ENCODE measurements at places on chromosomes 1 and 21.

DNA sequence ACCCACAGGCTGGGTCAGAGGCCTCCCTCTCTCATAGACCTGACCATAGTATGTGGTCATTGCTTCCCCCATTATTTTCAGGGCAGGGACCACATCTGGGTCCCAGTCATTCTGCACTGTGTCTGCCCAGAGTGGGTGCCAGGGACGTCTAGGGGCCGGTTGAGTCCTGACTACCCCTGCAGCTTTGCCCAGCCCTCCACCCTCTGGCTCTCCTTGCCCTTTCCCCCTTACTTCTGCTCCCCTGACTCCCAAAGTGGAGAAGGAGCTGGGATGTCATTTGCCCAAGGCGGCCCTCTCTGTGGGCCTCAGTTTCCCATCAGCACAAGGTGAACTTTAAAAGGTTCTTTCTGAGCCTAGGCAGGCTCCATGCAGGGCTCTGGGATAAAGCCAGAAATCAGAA, 4.3 kb upstream of the TTC22 start:
- no peaks in the 10 kb centered on the region for H3K36me3 ChIP-seq
- peaks cover 4% of the 10 kb centered on the region for H3K27me3 ChIP-seq
- H3K27ac ChIP-seq = no peak overlapping the region

GRCh38 chr1:116997636-116998035, 3.9 kb upstream of the CD101 start:
- no peak overlapping the region for H3K27ac ChIP-seq
- no peak overlapping the region for H3K4me3 ChIP-seq
- no peaks in the 10 kb centered on the region for H3K27me3 ChIP-seq
- H3K36me3 ChIP-seq = no peaks in the 10 kb centered on the region
- no peak for DNase-seq
- H3K4me1 ChIP-seq = no peaks in the 10 kb centered on the region

- DNase-seq = peak; percentile 65
- peaks cover 16% of the 10 kb centered on the region for H3K4me1 ChIP-seq
- H3K27me3 ChIP-seq = peaks cover 42% of the 10 kb centered on the region
- no peak overlapping the region for H3K27ac ChIP-seq
These were observed 39.7 kb downstream of the RIPK4 start for GRCh38 chr21:41726970-41727783.

GRCh38 chr1:55720261-55720660, 505.1 kb upstream of the USP24 start:
- no peaks in the 10 kb centered on the region for H3K36me3 ChIP-seq
- no peaks in the 10 kb centered on the region for H3K27me3 ChIP-seq
- no peak overlapping the region for H3K27ac ChIP-seq
- H3K4me3 ChIP-seq = no peak overlapping the region
- H3K4me1 ChIP-seq = peaks cover 25% of the 10 kb centered on the region

- H3K27ac ChIP-seq = no peak overlapping the region
- H3K4me3 ChIP-seq = no peak overlapping the region
- peaks cover 86% of the 10 kb centered on the region for H3K36me3 ChIP-seq
- no peaks in the 10 kb centered on the region for H3K4me1 ChIP-seq
- no peak for DNase-seq
These were observed 43.9 kb upstream of the PWP2 start for GRCh38 chr21:44063151-44063912.

DNA sequence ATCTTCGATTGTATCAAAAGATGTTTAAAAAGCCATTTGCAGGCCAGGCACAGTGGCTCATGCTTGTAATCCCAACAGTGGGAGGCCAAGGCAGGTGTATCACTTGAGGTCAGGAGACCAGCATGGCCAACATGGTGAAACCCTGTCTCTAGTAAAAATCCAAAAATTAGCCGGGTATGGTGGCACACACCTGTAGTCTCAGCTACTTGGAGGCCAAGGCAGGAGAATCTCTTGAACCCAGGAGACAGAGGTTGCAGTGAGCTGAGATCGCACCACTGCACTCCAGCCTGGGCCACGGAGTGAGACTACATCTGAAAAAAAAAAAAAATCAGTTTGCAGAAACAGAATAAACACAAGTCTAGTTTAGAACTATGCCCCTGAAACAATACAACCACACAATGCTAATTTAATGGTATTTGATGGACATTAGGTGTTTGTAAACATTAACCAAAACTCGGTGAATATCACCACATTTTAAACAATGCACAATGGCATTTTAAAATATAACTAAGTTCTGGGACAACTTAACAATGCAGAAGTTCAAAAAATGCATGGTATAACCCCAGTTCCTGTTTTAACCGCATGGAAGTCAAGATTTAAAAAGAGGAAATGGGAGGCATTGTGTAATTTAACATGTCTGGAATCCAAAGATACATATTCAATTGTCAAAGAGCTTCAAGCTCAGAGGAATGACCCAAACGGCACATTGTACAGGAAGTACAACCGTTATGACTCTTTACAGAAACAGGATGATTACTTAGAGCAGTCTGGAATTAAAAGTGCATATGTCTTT, 7.1 kb upstream of the PTTG1IP start:
- H3K4me1 ChIP-seq = no peaks in the 10 kb centered on the region
- peak overlapping the region; percentile 49 for H3K27ac ChIP-seq
- H3K4me3 ChIP-seq = no peak overlapping the region
- H3K27me3 ChIP-seq = no peaks in the 10 kb centered on the region

- H3K4me3 ChIP-seq = no peak overlapping the region
- no peak overlapping the region for H3K27ac ChIP-seq
- DNase-seq = no peak
- H3K36me3 ChIP-seq = no peaks in the 10 kb centered on the region
- H3K4me1 ChIP-seq = peaks cover 4% of the 10 kb centered on the region
These were observed 904.2 kb downstream of the ADGRL2 start for GRCh38 chr1:82704966-82705365.

DNA sequence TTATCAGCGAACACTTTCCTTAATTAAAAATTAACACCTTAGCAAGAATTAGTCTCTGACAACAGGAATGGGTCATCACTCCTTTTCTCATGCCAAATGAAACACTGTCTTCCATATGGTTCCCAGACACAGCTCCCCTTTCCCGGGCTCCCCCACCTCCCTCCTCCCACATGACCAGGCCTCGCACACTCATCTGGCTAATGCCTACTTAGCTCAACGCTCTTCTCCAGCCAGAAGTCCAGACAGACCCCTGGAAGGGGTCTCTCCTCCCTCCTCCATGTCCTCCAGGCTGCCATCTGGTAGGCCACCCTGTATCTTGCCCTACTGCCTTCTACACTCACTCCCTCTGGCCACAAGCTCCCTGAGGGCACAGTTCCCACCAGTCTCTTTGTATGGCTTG, 39.9 kb downstream of the KCNC4 start:
- no peaks in the 10 kb centered on the region for H3K27me3 ChIP-seq
- no peak overlapping the region for H3K4me3 ChIP-seq

DNA sequence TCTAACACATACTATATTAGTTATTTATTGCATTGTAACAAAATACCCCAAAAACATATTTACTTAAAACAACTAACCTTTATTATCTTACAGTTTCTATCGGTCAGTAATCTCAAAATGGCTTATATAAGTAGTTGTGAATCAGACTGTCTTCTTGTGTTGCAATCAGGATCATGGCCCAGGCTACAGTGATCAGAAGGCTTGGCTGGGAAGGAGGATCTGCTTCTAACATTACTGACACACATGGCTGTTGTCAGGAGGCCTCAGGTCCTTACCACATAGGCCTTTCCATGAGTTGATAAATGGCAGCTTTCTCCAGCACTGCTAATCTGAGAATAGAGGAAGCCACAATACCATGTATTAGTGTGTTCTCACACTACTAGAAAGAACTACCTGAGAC, 33.7 kb downstream of the CFH start:
- H3K4me3 ChIP-seq = no peak overlapping the region
- H3K36me3 ChIP-seq = peaks cover 19% of the 10 kb centered on the region
- no peaks in the 10 kb centered on the region for H3K4me1 ChIP-seq
- H3K27ac ChIP-seq = no peak overlapping the region
- H3K27me3 ChIP-seq = no peaks in the 10 kb centered on the region

GRCh38 chr1:6935361-6935883, 150.2 kb downstream of the CAMTA1 start:
- peak overlapping the region; percentile 16 for H3K4me3 ChIP-seq

GRCh38 chr1:192538407-192539296, 36.9 kb upstream of the RGS1 start:
- no peaks in the 10 kb centered on the region for H3K36me3 ChIP-seq
- no peak for DNase-seq
- peak overlapping the region; percentile 72 for H3K27ac ChIP-seq
- peaks cover 13% of the 10 kb centered on the region for H3K4me1 ChIP-seq
- H3K4me3 ChIP-seq = no peak overlapping the region

DNA sequence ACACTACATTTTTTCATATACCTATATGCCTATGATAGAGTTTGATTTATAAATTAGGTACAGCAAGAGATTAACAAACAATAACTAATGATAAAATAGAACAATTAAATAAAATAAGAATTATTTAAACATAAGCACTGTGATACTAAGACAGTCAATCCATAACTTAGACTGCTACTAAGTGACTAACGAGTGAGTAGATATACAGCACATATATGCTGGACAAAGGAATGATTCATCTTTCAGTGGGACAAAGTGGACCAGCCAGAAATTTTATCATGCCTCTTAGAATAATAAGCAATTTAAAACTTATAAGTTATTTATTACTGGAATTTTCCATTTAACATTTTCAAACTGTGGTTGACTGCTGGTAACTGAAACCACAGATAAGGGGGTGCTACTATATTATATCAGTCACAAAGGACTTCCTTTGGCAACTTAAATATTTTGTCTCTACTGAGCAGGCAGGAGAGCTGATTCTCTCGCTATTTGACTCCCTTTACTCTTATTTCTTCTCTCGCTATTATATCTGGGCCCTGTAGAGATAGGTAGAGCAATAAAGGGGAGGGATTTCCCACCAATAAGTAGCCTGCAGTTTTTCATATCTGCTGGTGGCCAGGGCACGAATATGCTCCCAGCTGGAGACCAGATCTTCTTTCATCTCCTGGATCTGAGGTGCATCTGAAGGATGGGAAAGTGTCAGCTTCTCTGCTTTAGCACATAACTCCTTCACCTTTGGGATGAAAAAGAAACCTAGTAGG, 10.8 kb downstream of the SPTA1 start:
- H3K36me3 ChIP-seq = no peaks in the 10 kb centered on the region
- H3K27ac ChIP-seq = no peak overlapping the region
- no peak for DNase-seq
- no peaks in the 10 kb centered on the region for H3K4me1 ChIP-seq

DNA sequence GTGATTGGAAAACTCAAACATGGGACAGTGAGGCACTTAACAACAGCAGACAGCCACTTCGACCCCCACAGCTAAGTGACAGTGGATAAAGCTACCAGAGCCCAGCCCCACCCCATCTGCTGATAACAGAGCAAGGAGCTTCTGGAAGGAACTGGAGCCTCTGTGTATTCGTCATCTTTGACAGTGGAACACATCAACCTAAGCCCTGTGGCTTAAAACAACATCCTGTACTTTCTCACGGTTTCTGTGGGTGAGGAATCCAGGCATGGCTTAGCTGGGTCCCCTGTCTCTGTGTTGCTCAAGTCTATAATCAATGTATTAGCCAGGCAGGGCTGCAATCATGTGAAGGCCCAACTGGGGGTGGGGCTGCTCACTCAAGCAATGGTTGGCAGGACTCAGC, 18.4 kb upstream of the SIPA1L2 start:
- H3K4me3 ChIP-seq = no peak overlapping the region
- no peaks in the 10 kb centered on the region for H3K36me3 ChIP-seq
- no peaks in the 10 kb centered on the region for H3K4me1 ChIP-seq
- no peaks in the 10 kb centered on the region for H3K27me3 ChIP-seq
- no peak overlapping the region for H3K27ac ChIP-seq
- DNase-seq = no peak

DNA sequence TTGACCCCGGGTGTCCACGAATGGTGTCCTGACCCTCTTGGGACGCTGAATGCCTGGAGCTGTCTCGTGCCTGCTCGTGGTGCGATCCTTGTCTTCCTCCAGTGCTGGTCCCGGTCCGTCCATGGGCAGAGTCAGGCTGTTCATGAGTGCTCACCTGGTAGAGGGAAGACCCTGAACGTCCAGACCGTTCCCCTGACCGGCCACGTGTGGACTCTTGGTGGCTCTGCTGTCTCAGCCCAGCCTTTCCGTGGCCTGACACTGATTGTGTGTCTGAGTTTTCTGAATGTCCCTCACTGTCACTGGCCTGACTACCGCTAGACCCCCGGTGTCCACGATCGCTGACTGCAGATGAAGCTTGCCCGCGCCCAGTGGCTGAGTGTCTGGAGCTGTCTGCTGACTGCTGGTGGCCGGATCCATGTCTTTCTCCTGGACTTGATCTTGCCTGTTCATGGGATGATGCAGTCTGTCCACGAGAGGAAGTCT, 11.7 kb downstream of the FLG start:
- H3K4me3 ChIP-seq = no peak overlapping the region
- no peaks in the 10 kb centered on the region for H3K27me3 ChIP-seq
- no peak for DNase-seq
- no peaks in the 10 kb centered on the region for H3K36me3 ChIP-seq
- no peaks in the 10 kb centered on the region for H3K4me1 ChIP-seq

- no peak overlapping the region for H3K27ac ChIP-seq
- no peak for DNase-seq
- H3K4me1 ChIP-seq = no peaks in the 10 kb centered on the region
These were observed 10.0 kb upstream of the AGPAT3 start for GRCh38 chr21:43854773-43855633.

- H3K36me3 ChIP-seq = no peaks in the 10 kb centered on the region
- H3K4me3 ChIP-seq = no peak overlapping the region
- no peak overlapping the region for H3K27ac ChIP-seq
- DNase-seq = no peak
- no peaks in the 10 kb centered on the region for H3K27me3 ChIP-seq
- no peaks in the 10 kb centered on the region for H3K4me1 ChIP-seq
These were observed 1351.1 kb upstream of the B3GALT2 start for GRCh38 chr1:194537521-194537920.

DNA sequence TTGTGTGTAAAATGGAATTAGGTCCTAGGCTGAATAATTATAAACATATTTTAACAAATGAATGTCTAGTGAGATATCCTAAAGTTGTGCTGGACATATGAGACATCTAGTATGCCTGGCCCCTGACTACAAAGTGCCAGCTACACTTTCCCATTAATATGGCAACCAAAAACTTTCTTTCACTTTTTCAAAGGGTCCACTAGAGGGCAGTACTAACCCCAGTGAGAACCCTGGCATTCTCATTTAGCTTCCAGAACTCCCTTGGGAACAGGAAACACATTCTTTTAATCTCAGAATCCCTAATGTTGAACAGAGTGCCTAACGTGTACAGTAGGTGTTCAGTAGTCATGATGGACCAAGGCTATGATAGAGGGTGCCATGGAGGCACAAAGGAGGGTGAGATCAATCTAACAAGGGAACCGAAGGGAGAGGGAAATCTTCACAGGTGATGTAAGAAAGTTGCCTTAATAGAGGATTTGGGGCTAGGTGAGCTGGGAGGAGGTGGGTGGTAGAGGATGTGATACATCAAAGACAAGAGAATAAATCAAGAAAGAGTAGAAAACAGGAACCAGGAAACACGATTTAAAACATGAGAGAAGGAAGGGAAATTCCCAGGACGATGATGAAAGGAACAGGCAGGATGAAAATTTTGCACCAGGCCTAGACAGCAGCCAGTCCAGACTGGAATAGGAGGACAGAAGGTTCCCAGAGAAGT, 41.6 kb downstream of the NSL1 start:
- H3K27ac ChIP-seq = no peak overlapping the region
- peaks cover 1% of the 10 kb centered on the region for H3K4me1 ChIP-seq
- H3K36me3 ChIP-seq = no peaks in the 10 kb centered on the region
- H3K4me3 ChIP-seq = no peak overlapping the region

- no peak overlapping the region for H3K4me3 ChIP-seq
- no peaks in the 10 kb centered on the region for H3K27me3 ChIP-seq
- DNase-seq = no peak
- H3K36me3 ChIP-seq = no peaks in the 10 kb centered on the region
- no peaks in the 10 kb centered on the region for H3K4me1 ChIP-seq
These were observed 27.8 kb upstream of the ZBTB21 start for GRCh38 chr21:42037943-42038342.
